ENCODE measurements at places on chromosomes 5 and 9. TPM values are rescaled to one million over a fixed set of nuclear protein-coding genes. Genes with fewer than 3 reads are reported as not detected.

DNA sequence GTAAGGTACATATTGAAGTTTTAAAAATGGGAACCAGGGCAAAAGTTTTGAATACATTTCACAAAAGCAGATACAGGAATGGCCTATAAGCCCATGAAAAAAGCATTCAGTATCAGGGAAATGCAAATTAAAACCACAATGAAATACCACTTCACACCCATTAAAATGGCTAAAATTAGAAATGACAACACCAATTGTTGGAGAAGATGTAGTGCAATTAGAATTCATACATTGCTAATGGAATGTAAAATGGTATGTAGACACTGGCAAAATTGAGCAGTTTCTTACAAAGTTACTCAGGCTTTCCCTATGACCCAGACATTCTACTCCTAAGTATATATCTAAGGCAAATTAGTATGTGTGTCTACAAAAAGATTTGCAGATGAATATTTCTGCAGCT lies 34.2 kb downstream of the CDC14B start:
- no peak for DNase-seq
- H3K4me1 ChIP-seq = peaks cover 41% of the 10 kb centered on the region
- no peaks in the 10 kb centered on the region for H3K27me3 ChIP-seq
- no peak overlapping the region for H3K4me3 ChIP-seq

- H3K27me3 ChIP-seq = peaks cover 3% of the 10 kb centered on the region
- H3K27ac ChIP-seq = no peak overlapping the region
- H3K4me3 ChIP-seq = no peak overlapping the region
- H3K36me3 ChIP-seq = no peaks in the 10 kb centered on the region
- no peaks in the 10 kb centered on the region for H3K4me1 ChIP-seq
- no peak for DNase-seq
Observed at GRCh38 chr9:108386859-108387384, 468.9 kb downstream of the ACTL7B start.

The PCDHB5 gene
- 3.0 TPM for total RNA-seq

The CNTFR gene
- 115 TPM for total RNA-seq

GRCh38 chr5:136242611-136243010 lies 49.6 kb upstream of the SMIM32 start:
- no peak overlapping the region for H3K27ac ChIP-seq
- no peak overlapping the region for H3K4me3 ChIP-seq
- H3K27me3 ChIP-seq = peaks cover 32% of the 10 kb centered on the region
- no peak for DNase-seq
- H3K4me1 ChIP-seq = peaks cover 5% of the 10 kb centered on the region
- no peaks in the 10 kb centered on the region for H3K36me3 ChIP-seq

DNA sequence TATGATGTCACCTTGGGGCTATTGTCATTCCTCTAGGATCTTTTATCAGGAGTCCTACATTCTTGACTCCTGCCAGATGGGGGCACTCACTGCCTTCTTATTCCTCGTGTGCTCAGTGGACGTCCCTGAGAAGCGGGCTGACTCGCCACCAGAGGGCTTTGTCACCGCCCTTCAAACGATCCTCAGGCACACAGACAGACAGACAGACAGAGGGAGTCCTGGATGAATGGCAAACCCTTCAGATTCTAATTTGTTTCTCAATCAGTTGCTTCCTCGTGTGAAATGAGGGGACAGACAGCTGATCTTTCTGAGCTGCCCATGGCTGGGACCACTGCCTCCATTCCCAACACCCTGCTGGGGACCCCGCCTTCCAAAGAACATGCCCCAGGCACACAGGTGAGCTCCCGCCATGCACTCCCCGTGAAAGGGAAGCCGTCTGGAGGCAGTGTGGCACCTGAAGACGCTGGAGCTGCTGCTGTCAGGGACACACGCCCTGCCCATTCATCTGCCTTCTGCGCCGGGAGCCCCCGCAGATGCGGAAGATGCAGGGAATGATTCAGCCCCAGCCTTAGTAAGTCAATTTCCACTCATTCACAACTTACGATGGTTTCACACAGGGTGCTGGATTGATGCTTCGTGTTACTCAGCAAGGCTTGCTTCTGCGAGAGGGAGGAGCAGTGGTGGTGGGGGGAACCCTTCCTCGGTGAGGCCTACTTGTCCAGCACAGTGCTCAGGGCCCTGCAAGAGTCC lies 24.9 kb upstream of the SH3PXD2B start:
- H3K36me3 ChIP-seq = no peaks in the 10 kb centered on the region
- no peaks in the 10 kb centered on the region for H3K27me3 ChIP-seq
- H3K4me1 ChIP-seq = peaks cover 5% of the 10 kb centered on the region
- peak; percentile 74 for DNase-seq

DNA sequence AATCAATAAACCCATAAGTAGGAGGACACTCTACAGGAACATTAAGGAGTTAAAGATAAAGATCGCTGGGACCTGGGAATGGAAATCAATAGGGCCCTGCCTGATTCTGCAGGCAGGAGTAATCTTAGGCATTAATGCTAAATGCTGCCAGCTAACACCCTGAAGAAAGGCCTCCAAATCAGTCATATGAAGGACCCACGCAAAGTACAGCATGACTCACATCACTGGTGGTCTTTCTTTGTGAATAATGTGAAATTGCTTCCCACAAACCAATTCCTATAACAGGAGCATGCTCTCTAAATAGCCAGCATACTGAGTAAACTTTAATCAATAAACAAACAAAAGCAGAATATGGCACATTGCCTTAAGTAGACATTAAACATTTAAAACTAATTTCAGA lies 172.3 kb downstream of the SEMA5A start:
- H3K4me3 ChIP-seq = no peak overlapping the region
- H3K27ac ChIP-seq = no peak overlapping the region
- H3K36me3 ChIP-seq = peaks cover 22% of the 10 kb centered on the region
- no peak for DNase-seq
- H3K27me3 ChIP-seq = no peaks in the 10 kb centered on the region
- H3K4me1 ChIP-seq = peaks cover 5% of the 10 kb centered on the region
